ENCODE measurements at places on chromosomes 6 and 20.

- DNase-seq: no peak
Observed at GRCh38 chr6:31723245-31723979, at the start of gene MPIG6B. MPIG6B (plus strand) TSS chr6:31723373; CDS start chr6:31723384, 11 bp downstream.

DNA sequence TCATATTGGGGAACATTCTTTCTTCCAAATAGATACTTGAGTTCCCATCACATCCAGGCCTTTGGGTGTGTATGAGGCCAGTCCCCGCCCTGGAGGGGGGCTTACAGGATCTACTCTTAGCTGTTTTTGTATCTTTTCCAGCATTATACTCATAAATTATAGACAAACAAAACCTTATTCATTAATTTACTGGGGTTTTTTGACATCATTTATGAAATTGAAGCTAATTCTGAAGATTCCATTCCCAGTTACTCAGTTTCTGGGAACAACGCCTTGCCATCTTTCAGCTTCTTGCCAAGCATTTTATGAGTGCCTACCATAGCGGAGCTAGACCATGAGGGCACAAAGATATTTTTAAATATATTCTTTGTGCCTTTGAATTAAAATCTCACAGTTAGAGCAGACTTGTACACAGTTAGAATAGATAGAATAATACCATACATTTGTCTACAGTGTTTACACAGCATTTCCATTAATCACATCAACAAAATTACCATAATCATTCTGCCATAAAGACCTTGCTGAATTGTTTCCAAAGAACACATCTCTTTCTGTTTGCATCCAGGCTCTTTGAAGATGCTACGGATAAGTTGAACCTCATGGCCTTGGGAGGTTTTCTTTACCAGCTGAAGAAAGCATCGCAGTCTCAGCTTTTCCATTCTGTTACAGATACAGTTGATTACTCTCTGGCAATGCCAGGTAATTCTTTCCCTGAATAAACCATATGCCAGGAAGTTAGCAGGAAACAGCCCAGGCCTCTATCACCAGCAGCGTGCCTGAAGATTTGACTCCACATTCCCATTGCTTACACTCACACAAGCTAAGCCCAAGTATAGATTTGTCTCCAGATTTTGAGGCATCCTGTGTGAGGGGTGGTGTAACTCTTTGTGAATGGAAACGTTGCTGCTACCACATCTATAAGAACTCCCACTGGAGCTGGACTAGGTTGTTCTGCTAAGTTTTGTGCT is 75.4 kb upstream of the PBOV1 start:
- DNase-seq: no peak

DNA sequence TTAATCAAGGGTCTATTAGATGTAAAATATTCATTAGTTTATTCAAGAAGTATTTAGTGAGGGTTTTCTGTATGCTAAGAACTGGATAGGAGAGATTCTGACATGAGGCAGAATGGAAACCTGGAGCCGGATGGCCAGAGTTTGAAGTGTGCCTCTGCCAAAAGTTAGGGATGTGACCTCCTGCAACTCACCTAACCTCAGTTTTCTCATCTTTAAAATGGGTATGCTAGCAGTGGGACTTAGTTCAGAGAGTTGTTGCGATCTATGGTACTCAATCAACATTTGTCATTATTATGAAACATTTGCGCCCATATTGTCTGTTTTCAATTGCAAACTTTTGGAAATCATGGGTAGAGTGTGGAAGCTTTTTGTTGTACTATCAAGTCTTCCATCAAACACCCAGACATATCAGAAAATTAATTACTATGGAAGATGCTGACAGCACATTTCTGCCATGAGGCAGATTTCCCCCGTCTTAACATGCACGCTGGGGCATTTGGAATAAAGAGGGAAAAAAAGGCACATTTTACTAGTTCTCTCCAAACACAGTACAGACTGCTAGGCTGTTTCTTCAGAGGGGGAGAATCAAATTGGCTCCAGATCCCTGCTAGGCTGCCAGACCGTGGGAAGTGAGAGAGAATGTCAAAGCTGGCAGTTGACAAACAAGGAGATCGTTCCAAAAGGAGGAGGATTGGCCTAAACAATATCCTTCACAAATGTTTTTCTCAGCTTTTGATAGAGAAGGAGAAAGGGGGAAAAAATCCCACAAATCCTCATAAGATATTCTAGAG is 205.3 kb upstream of the TSHZ2 start:
- no peak for DNase-seq

DNA sequence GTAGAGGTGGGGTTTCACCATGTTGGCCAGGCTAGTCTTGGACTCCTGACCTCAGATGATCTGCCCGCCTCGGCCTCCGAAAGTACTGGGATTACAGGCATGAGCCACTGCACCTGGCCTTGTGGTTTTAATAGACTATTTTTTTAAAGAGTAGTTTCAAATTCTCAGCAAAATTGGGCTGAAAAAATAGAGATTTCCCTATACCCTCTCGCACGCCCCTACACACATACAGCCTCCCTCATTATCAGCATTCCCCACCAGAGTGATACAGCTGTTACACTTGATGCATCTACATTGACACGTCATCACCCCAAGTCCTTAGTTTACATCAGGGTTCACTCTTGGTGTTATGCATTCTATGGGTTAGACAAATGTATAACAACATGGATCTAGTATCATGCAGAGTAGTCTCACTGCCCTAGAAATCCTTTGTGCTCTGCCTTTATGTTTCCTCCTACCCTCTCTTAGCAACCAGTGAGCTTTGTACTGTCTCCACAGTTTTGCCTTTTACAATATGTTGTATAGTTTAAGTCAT is 103.6 kb downstream of the CDYL start:
- DNase-seq: no peak

GRCh38 chr20:58707770-58708169 is 15.2 kb downstream of the NPEPL1 start:
- DNase-seq: no peak

DNA sequence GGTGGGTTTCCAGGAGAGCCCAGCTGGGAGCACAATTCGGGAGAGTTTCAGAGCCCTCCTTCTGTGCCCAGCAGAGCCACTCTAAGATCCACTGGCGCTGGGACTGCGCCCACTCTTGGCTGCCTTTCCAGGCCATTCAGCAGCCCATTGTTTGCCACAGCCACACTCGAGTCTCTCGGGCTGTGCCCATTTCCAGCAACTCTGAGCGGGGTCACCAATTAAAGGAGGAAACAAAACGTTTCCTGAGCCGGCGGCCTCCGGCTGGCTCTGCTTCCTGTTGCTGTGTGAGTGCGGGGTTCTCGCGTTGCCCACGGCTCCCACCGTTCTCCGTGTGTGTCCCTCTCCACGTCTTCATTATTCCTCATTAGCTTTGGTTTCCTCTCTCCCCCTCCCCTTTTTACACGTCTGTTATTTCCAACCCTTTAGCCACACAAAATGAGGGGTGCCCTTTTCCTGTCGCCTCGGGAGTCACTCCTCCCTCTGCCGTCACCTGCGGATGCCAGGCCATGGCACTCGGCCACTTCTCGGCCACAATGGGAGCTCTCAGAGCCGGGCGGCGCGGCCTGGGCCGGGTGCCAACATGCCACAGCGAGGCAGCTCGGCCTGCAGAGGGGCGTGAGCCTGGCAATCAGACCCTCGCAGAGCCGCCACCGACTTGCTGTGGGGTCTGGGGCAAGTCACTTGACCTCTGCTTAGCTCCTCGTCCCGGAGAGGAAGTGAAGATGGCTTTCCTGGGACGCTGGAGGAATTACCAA is 94.3 kb upstream of the NKX2-2 start:
- DNase-seq: no peak
